ENCODE measurements at places on chromosomes 13 and 19.

DNA sequence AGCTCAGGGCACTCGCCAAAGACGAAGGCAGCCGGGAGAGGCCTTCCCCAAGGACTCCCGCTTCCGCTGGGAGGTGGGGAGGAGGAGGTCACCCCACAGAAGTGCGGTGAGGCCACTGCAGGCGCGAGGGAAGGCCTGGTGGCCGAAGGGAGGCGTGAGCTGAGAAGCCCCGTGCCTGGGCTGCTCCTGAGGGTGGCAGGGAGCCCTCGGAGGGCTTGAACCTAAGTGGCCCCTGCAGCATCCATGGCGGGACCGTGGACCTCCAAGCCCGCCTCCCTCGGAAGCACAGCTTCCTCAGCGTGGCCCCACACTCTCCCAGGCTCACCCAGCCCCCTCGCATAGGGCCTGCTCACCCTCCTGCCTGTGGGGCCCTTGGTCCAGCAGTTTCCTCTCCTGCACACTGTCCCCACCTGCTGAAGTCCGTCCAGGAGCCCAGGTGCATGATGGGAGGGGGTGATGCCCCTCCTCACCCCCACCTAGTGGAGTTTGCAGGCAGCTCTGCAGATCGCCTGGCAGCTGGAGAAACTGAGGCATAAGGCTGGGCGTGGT lies 25.9 kb downstream of the EFNA2 start:
- DNase-seq = no peak

DNA sequence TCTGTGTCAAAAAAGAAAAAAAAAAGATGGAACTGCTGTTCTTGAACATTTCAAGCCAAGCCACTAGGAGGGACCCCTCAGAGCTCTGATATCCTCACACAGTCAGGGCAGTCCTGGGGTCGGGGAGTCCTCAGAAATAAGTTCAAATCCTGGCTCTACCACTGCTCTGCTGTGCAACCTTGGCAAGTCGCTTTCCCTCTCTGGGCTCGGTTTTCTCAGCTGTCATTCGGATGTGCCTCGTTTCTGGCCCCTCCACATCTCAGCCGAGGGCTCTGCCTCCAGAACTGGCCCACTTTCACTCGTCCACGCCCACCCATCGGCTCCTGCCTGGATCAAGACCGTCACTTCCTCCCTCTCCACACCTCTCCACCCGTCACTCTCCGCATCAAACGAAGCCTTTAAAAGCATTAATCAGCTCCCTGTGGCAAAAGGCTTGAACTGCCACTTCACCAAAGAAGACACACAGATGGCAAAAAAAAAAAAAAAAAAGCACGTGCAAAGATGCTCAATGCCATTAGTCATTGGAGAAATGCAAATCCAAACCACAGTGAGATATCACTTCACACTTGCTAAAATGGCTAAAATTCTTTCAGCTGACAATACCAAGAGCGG lies 7.4 kb upstream of the ZNRF4 start:
- no peak for DNase-seq

DNA sequence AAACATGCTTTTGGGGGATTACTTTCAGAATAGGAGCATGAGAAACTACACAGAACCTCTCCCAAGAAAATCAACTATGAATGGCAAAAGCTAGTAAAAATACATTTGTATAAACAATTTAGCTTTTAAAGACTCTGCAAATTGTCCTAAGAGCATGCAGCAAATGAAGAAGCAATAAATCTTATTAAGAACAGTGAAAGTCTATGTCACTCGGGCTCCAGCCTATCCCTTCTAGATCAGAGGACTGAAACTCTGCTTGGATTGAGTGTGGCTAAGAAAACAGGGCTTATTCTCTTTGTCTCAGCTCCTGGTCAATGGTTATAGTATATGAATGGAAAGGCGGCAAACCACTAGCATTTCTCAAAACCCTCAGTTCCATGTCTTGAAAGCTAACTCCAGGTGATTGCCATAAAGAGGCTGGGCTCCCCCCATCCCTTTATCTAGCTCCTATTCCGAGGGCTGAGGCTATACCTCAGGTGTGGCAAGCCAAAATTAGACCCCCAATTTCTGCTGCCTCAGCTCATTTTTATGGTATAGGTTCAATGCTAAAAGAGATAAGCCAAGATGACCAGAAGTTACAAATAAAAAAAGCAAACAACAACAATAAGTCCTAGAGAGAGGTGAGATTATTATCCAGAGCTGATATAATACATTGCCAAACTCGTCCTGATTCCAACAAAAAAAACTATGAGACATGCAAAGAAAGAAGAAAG lies 953.2 kb downstream of the SLITRK6 start:
- DNase-seq = no peak

DNA sequence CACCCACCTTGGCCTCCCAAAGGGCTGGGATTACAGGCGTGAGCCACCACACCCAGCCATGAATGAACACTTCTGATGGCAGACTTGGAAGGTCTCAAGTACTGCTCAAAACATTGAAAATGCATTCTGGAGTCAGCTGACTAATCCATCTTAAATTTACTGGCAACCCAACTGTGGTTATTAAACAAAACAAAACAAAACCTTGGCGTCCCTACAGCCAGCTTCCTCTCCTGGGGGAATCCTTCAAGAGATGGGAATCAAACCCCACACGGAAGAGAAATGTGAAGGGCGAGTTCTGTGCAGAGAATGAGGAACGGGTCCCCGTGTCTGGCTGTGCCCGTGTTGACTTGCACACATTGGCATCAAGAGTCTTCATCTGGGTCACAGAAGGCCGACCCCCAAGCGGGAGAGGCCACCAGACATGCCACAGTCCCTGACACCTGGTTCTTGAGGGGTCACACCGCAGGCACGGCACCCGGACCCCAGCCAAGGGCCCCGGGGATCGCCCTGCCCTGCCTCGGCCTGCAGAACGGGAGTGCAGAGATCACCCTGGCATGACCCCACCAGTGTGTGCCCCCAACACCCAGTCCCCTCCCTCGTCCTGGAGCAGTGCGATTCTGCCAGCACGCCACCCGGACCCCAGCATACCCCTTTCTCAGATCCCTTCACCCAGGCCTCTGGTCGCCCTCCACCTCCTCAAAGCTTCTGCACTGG lies 3.2 kb downstream of the MAP2K2 start:
- no peak for DNase-seq

- DNase-seq = no peak
Observed at GRCh38 chr19:36573895-36574720, 1.0 kb upstream of the ZNF529 start.

- no peak for DNase-seq
Observed at GRCh38 chr19:40360708-40361241, 12.3 kb downstream of the PLD3 start.

GRCh38 chr13:50417597-50417996 lies 402.4 kb downstream of the KCNRG start:
- DNase-seq = no peak

DNA sequence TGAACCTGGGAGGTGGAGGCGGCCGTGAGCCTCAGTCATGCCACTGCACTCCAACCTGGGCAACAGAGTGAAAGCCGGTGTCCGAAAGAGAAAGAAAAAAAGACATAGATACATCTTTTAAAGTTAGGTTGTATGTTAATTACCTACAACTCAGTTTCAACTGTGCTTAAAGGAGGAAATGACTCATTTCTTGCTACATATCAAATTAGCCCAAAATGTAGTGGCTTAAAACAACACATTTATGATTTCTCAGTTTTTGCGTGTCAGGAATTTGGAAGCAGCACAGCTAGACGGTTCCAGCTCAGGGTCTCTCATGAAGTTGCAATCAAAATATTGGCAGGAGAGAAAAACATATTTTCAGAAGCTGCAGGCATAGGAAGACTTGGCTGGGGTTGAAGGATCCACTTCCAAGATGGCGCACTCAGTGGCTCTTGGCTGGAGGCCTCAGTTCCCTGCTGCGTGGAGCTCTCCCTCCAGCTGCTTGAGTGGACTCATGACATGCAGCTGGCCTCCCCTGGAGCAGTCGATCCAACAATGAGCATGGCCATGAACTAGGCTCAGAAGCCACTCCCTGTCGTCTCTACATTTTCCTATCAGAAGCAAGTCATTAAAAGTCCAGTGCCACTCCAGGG lies 7.1 kb downstream of the LDLR start:
- no peak for DNase-seq

DNA sequence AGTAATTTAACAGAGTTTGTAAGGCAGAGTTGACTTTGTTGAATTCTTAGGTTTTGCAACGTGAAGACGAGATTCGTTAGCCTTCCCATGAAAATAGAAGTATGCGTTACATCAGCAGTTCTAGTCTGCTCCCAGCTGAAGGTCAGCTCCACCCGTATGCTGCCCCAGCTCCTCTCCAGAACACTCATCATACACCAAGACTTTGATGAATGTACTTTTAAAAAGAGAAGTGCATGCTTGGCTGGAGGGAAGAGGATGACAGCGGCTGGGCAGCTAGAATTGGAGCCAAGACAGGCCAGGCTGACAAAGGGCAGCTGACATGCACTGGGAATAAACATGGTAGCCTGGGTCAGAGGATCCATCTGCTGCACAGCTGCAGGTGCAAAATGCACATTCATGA lies 166.3 kb upstream of the ARGLU1 start:
- no peak for DNase-seq

DNA sequence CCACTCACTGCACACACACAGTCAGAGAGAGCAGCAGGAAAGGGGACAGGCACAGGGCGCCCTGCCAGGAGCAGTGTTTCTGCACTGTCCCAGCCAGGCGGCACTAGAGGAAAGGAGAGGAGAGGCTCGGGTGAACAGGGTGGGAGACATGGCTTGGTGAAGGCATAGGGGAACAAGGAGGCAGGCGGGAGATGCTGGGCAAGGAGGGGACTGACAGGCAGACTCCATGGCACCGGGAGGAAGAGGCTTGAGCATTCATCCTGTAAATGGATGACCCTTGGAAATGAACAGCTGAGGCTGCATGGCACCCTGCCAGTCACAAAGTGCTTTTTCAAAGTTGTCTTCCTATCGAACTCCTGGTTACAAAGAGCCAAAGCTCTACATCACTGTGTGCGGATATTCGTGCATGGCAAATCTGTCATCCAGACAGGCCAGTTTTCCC lies 22.4 kb downstream of the MED26 start:
- DNase-seq = no peak

DNA sequence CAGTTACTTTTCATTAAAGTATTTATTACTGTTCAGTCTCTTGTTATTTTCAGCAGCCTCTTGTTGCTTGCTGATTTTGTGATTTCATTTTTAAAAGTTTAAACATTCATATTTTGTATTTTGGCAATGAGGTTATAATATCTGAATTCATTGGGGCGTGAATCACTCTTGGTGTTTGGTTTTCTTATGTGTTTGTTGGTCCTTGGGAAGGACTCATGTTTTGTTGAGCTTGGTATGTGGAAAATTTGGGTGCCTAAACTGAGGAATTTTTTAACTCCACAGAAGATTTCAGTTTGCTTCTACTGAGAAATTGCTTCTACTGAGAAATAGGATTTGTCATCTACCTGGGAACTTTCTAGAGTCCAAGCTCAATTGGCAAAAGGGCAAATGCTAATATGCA lies 38.2 kb downstream of the PDS5B start:
- no peak for DNase-seq

DNA sequence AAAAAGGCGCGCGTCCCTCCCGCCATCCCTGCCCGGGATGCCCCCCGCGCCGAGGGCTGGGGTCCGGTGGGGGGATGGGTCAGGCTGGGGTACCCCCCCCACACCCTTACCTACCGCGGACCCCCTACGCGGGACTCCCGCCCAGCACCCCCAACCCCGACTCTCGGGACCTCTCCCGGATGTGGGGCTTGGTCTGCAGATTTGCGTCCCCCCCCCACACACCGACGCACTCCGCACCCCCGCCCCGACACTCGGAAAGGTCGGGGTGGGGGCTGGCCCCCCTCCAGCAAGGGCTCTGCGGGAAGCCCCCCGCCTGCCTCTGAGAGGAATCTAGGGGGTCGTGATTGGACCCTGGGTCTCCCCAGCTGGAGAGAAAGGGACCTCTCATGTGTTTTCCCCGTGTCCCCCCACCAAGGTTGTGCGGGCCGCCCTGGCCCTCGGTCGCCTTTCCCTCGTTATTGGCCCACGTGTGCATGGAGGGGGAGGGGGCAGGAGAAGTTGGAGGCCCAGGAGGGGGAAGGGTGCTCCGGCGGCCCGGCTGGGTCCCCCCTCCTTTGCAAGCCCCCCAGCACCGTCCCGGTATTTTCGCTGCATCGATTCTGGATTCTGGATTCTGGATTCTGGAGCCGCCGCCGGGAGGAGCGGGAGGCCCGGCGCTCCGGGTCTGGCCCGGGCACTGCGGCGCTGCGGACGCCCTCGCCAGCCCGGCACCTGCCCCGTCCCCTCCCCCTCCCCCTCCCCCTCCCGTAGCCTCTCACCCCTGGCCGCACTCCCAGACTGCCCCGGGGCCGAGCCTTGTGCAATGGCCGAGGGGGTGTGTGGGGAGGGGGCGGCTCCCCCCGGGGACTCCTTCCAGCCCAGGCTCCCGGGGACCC lies 607 bp downstream of the NFIC start:
- DNase-seq = no peak

GRCh38 chr13:47148543-47148942 lies 251.7 kb upstream of the HTR2A start:
- no peak for DNase-seq

GRCh38 chr13:73216381-73216831 lies 157.6 kb downstream of the KLF5 start:
- DNase-seq = no peak

- DNase-seq = no peak
Observed at GRCh38 chr13:48828962-48829411, 146.7 kb upstream of the FNDC3A start.

DNA sequence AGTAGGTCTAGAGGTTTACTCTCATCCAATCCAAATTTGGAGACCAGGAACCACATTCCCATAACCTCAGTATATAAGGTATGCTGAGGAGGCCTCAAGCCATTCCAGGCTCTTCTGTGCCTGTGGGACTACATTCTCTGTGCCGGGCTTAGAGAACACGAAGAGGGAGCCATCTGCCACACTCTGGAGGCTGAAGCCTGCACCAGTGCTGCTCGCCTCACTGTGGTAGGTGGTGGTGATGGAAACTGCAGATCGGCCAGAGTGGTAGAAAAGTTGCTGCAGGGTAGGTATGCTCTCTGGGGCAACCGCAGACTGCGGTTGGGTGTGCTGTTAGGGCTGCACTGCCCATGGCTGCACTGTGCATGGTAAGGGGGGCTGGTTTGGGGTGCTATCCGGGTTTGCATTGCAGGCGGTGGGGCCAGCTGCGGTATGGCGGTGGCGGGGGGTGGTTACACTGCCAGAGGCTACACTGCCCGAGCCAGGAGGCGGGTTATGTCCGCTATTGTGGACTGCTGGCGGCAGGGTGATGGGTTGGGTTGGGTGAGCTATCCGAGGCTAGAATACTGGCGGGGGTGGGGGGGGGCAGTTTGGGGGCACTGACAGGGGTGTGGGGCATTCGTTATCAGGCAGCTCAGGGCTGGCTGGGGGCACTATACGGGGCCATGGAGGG lies 145.0 kb downstream of the TNFRSF19 start:
- DNase-seq = no peak

DNA sequence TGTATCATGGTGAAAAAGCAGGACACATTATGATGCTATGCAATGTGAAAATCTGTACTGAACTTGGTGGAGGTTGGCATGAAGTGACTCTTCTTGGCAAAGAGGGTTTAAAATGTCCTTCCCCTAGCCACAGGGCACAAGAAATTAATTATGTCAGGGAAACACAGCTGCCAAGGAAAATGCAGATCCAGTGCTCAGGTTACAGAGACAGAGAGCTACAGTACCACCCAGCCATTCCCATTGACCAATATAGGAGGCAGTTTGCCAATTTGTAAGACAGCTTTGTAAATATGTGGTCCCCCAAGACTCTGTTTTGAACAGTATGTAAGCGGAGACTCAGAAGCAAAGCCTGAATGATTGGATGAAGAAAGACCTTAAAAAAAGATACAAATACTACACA lies 69.4 kb upstream of the KLF12 start:
- DNase-seq = no peak

- no peak for DNase-seq
Observed at GRCh38 chr13:102584434-102584833, 12.4 kb upstream of the TPP2 start.

Measured in activated CD4-positive, CD25-positive, alpha-beta regulatory T cell (primary cell).